ENCODE measurements at places on chromosomes 3 and 15.

GRCh38 chr3:155870945-155871745 lies 695 bp downstream of the GMPS start:
- no peaks in the 10 kb centered on the region for H3K36me3 ChIP-seq
- H3K27ac ChIP-seq, result peak overlapping the region; percentile 97
- H3K4me3 ChIP-seq, result peak overlapping the region; percentile 95
- no peak for DNase-seq
- H3K4me1 ChIP-seq, result peaks cover 38% of the 10 kb centered on the region

DNA sequence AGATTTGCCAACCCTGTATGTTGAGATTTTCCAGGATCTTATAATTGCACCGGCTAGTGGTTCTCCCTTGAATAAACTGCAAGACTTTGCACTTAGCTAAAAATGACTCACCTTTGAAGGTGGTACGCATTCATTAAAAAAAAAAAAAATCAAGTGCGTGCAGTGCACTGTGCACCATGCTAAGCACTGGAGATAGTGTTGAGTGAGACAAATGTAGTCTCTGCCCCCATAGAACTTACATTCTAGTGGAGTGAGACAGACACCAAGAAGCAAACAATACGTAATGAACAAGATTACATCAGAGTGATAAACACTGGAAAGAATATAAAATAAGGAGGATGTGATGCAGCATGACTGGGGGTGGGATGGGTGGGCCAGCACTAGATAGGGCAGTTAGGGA lies 69.4 kb downstream of the ITPR1 start:
- no peaks in the 10 kb centered on the region for H3K36me3 ChIP-seq
- DNase-seq, result no peak
- H3K27ac ChIP-seq, result no peak overlapping the region
- H3K27me3 ChIP-seq, result no peaks in the 10 kb centered on the region
- peaks cover 22% of the 10 kb centered on the region for H3K4me1 ChIP-seq
- H3K4me3 ChIP-seq, result no peak overlapping the region

DNA sequence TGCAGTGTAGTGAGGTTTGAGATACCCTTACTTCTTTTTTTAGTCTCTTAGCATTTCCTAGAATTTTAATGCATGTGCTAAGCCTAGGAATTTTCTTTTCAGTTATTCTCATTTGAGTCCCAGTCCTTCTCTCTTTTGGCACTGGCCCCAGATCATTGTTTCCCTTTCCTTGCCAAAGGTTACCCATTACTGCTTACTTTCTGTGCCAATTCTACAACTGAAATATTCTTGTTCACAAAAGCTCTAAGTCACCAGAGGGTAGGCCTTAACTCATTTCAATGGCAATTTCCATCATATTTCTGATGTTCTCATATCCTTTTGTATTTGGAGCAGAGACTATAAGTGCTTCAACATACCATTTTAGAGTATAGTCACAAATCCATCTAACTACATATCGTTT lies 199.6 kb upstream of the CBLB start:
- no peaks in the 10 kb centered on the region for H3K36me3 ChIP-seq
- H3K4me3 ChIP-seq, result no peak overlapping the region
- H3K27ac ChIP-seq, result no peak overlapping the region
- DNase-seq, result no peak
- peaks cover 9% of the 10 kb centered on the region for H3K4me1 ChIP-seq

DNA sequence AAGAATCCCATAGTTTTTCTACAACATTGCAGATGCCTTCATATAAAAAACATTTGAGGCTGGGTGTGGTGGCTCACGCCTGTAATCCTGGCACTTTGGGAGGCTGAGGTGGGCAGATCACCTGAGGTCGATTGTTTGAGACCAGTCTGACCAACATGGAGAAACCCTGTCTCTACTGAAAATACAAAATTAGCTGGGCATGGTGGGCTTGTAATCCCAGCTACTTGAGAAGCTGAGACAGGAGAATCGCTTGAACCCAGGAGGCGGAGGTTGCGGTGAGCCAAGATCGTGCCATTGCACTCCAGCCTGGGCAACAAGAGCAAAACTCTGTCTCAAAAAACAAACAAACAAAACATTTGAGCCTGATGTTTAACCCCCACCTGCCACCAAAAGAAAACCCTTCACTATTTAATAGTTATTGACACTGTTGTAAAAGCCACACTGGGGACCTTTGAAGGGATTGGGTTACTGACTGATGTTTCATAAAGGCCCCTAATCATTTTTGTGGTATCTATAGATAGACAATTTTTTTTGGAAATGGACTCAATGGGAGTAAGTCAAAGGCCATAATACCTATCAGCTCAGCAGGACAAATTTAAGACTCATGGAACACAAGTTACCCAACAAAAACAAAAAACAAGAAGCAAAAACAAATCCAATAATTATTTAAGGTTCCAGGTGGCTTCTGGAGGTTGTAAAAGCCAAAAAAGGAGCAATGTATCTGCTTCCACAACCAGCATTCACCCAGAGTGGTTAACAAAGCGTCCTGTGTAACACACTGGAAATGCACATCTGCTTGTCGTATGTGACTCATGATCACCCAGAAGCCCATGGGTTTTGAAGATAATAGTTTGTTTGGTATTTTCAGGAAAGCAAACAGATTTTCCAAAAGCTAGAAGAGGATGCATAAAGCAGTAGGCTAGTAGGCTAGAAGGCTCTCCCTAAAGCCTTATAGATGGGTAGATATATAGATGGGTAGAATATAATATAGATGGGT lies 41.2 kb downstream of the CDCP1 start:
- H3K27ac ChIP-seq, result no peak overlapping the region
- H3K4me3 ChIP-seq, result no peak overlapping the region
- no peaks in the 10 kb centered on the region for H3K4me1 ChIP-seq
- DNase-seq, result no peak
- H3K36me3 ChIP-seq, result no peaks in the 10 kb centered on the region

DNA sequence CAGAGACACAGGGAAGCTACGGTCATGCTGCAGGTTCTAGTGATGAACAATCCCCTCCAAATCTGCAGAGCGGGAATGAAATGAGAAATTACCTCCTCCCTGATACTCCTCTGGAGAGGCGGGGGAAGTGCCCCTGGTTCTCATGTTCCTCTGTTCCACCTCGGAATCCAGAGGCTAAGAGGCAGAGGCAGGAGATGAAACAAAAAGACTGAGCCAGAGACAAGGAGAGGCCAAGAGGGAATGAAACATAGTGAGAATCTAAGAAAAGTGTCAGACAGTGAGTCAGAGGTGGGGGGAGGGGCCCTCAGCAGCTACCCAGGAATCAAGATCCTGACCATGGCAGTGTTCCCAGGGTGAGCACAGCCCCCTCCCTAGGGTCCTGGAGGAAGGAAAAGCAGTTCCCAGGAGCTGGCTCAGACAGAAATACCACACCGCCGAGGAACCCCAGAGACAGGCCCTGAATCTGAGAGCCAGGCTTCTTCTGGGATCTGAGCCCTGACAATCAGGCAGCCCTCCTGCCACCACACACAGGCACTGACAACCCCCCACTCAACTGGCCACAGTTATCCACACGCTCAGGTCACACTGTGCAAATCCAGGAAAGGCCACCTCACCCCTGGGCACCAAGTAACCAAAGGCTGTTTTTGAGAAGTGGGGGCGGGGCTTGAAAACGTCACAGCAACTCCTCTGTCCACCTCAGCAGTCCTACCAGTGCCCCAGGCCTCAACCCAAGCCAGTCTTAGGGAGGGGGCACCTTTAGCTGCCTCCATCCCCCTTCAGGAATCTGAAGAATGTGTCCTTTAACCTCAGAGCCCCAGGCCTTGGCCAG lies 2.4 kb downstream of the CSRNP1 start:
- H3K4me3 ChIP-seq, result peak overlapping the region; percentile 95
- H3K27me3 ChIP-seq, result no peaks in the 10 kb centered on the region
- peak overlapping the region; percentile 99 for H3K27ac ChIP-seq
- H3K36me3 ChIP-seq, result peaks cover 4% of the 10 kb centered on the region
- peaks cover 78% of the 10 kb centered on the region for H3K4me1 ChIP-seq

DNA sequence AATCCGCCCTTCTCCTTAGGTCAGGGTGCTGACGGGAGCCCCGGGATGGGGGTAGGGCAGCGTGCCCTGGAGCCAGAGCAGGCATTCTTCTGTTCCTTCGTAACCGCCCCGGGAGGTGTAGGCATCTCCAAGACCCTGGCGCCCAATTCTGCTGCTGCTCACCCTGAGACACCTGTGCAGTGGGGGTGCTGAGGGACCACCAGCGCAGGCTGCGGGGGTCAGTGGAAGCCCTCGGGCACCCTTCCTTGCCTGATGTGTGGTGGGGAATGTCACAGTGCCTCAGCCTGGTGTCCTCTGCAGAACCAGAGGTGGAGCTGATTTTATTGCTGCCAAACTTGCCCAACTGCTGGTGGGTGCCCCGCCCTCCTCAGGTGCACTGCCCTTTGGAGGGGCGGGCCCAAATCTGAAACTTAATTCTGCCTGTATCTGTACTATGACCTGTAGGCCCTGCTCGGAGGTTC lies 7.3 kb downstream of the CSK start:
- DNase-seq, result no peak
- H3K4me3 ChIP-seq, result no peak overlapping the region
- H3K36me3 ChIP-seq, result no peaks in the 10 kb centered on the region
- H3K27me3 ChIP-seq, result no peaks in the 10 kb centered on the region
- H3K4me1 ChIP-seq, result peaks cover 86% of the 10 kb centered on the region

DNA sequence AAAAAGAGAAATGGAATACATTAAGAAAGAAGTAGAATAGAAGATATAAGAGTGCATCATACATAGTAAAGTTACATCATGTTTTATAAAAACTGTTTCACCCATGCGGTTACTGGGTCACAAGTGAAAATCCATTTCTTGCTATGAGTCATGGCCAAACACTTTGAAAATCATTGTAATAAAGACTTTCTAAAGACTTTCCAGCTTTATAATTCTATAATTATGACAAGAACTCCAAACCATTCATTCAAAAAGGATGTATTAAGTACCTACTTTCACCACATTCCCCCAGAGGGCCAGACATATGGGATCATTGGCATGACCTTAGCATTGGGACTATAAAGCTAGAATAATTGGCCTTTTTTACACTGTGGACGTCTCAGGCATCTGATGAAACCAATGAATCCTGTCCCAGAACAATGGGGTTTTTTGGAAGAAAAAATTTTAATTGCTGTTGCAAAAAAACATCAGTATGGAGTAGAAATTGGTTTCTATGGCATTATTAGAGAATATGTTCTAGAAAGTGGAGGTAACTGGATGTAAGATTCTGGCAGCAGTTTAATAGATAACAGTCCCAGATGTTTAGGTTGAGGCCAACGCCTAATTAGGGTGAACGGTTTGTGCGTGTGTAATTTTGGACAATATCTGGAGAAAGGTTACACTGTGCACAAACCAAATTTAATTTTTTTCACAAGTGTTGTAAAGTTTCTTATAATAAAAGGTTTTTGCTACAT lies 3.3 kb upstream of the SKIC8 start:
- H3K27me3 ChIP-seq, result peaks cover 13% of the 10 kb centered on the region
- DNase-seq, result no peak
- no peak overlapping the region for H3K27ac ChIP-seq
- H3K4me1 ChIP-seq, result peaks cover 15% of the 10 kb centered on the region

DNA sequence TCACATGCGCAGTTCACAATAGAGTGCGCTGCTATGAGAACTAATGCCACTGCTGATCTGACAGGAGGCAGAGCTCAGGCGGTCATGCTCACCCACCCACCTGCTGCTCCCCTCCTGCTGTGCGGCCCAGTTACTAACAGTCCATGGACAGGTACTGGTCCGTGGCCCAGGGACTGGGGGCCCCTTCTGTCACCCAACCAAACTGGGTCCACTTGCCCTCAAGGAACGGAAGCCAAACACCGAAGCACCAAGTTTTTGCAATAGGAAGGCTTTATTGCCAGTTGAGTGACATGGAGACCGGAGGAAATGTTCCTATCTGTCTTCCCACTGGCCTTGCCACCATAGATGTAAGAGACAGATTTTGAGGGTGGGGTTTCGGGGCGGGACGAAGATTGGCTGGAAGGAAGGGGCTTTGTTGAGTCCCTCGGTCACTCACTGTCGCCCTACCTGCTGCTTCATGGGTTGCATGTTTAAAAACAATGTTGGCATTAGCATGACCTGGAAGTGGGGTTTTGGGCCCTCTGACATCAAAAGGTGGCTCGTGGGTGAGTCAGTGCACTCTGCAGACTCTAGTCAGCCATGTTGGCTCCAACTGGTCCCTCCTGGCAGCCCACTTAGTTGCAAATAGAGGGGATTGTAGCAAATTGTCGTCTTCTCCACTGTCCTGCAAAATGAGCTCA lies 141.0 kb downstream of the TJP1 start:
- no peak for DNase-seq
- no peaks in the 10 kb centered on the region for H3K36me3 ChIP-seq
- H3K27me3 ChIP-seq, result no peaks in the 10 kb centered on the region
- H3K4me3 ChIP-seq, result no peak overlapping the region
- H3K27ac ChIP-seq, result no peak overlapping the region

DNA sequence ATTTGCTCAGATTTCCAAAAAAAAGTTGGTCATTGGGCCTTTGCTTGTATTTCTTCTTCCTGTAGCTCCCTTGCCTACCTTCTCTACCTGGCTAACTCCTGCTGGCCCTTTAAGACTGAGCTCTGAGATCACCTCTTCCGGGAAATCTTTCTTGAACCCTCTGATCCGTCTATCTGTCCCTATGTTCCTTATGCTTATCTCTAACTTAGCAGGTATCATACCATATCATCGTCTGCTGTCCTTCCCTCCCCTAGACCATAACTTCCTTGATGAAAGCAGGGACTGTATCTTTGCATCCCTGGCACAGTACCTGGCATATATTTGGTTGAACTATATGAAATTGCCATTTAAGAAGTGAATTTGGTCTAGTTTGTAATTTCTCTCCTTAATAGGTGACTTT lies 42.3 kb downstream of the PDE8A start:
- no peaks in the 10 kb centered on the region for H3K36me3 ChIP-seq
- no peak overlapping the region for H3K27ac ChIP-seq
- no peak for DNase-seq
- H3K4me1 ChIP-seq, result peaks cover 48% of the 10 kb centered on the region

DNA sequence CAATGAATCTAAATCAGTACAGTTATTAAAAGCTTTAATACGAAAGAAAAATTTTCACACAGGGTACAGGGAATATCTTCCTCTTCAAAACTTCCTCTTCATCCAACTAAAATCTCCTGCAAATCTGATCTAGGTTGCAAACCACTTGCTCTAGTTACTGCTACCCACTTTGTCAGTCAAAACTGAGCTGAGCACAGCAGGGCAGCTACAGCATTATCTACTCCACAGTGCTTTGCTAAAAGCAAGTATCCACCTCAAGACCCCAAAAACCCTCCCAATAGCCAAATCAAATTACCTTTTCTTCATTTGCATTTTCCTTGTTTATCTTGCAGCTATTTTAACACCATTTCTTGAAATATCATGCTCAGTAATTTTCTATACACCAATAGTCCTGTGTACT lies 14.7 kb downstream of the ZNF280D start:
- peaks cover 28% of the 10 kb centered on the region for H3K4me1 ChIP-seq
- no peak for DNase-seq
- no peak overlapping the region for H3K4me3 ChIP-seq
- H3K27ac ChIP-seq, result no peak overlapping the region

- H3K4me1 ChIP-seq, result no peaks in the 10 kb centered on the region
- DNase-seq, result no peak
- H3K36me3 ChIP-seq, result no peaks in the 10 kb centered on the region
- H3K27ac ChIP-seq, result no peak overlapping the region
- no peaks in the 10 kb centered on the region for H3K27me3 ChIP-seq
Observed at GRCh38 chr15:94274745-94275144, 43.4 kb downstream of the MCTP2 start.

GRCh38 chr3:14141602-14142341 lies 16.9 kb downstream of the TMEM43 start:
- peaks cover 58% of the 10 kb centered on the region for H3K4me1 ChIP-seq
- no peak overlapping the region for H3K4me3 ChIP-seq
- no peaks in the 10 kb centered on the region for H3K27me3 ChIP-seq
- H3K27ac ChIP-seq, result peak overlapping the region; percentile 90
- DNase-seq, result no peak
